ENCODE measurements at places on chromosomes 7 and 10.

GRCh38 chr10:127600479-127600878 lies 51.4 kb downstream of the NPS start:
- DNase-seq, result no peak

- DNase-seq, result no peak
Observed at GRCh38 chr7:24879291-24879690, 100.7 kb downstream of the OSBPL3 start.

DNA sequence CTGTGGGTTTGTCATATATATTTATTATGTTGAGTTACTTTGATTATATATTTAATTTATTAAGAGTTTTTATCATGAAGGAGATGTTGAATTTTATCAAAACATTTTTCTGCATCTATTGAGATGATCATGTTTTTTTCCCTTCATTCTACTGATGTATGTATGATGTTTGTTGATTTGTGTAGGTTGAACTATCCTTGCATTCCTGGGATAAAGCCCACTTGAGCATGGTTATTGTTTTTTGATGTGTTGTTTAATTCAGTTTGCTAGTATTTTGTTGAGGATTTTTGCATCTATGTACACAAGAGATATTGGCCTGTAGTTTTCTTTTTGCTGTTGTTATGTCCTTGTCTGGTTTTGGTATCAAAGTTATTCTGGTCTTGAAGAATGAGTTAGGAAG lies 31.1 kb downstream of the SCART1 start:
- DNase-seq, result no peak

- no peak for DNase-seq
Observed at GRCh38 chr10:26423722-26424121, 14.4 kb upstream of the APBB1IP start.

GRCh38 chr10:76139431-76139830 lies 708.0 kb downstream of the LRMDA start:
- DNase-seq, result no peak

DNA sequence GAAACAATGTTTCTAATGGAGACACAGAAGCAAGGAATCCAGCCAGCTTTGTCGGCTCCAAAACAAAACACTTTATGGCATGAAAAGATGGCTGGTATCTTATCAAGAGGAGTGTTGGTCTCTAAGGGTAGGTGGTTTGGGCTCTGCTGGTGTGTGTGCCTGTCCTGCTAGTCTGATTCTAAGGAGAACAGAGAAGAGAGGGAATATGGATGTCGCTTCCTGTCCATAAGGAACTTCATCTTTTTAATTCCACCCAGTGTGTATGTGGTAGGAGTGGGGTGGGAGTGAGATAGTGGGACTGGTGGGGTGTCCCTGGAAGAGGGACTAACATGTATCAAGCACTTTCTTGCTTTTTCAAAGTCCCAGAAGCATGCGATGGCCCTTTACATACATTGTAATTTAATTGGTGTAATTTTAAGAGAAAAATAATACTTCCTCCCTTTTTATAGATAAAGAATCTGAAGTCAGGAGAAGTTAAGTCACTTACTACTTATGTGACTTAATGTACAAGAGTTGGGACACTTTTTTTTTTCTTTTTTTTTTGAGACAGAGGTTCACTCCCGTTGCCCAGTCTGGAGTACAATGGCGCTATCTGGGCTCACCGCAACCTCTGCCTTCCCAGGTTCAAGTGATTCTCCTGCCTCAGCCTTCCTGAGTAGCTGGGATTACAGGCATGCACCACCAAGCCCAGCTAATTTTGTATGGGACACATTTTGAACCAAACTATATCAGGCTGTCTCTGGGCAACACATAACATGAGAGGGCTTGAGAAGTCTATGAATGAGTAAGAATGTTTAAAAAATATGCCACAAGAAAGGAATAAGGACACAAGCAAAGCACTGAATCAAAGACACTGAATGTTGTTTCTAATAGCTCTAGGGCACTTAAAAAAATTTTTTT lies 18.8 kb downstream of the NT5C3A start:
- no peak for DNase-seq

GRCh38 chr7:19114551-19114855 lies 2.9 kb downstream of the TWIST1 start:
- no peak for DNase-seq

DNA sequence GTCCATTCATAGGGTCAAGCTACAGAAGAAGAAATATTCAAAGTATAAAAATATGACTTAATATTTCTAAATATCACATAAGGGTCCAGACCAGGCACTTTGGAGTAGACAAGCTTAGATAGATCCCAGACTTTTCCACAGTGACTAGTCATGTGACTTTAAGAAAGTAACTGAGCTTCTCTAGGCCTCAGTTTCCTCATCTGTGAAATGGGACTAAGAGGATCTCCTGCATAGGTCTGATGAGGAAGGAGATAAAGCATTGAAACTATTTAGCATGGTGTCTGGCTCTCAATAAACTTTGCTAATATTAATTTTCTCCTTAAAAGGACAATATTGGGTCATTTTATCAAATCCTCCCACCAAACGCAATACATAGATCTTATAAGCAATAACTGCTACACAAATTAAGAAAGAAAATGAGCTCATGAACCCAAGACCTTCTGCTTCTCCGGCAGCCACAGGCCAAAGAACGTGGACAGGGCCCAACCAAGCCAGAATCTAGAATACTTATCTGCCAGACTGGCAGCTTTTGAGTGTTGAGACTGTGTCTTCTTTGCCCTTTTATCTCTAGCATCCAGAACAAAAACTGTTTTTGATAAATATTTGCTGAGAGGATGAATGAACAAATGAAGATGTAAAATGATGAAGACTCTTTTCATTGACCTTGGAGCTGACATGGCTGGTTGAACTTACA lies 1.6 kb upstream of the TARP start:
- no peak for DNase-seq

DNA sequence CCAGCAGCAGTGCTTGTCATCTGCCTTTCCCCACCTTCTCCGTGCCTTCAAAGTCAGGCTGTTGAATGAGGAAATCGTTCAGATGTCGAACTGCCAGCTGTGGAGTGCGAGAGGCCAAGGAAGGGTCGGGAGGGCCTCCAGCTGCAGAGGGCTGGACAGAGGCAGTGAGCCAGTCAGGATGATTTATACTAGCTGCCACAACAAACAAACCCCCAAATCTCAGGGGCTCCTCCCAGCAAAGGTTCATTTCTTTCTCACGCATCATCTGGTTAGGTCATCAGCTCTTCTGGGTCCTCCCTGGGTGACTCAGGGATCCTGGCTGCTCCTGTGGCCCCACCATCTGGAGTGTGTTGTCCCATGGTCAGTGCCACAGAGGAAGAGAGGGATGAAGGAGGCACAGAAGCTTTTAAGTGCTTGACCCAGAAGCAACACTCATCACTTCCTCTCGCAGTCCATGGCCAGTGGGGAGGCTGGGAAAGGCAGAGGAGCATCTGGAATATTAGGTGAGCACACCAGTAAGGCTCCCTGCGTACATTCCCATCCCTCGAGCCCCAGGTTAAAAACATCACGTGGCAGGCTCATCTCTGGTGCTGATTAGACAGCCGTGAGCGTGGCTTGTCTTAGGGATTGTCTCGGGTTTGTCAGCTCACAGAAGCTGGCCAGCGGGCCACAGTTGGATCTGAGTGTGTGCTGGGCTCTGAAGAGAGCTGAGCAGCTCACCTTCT lies 140.7 kb downstream of the RGS10 start:
- DNase-seq, result peak; percentile 99

DNA sequence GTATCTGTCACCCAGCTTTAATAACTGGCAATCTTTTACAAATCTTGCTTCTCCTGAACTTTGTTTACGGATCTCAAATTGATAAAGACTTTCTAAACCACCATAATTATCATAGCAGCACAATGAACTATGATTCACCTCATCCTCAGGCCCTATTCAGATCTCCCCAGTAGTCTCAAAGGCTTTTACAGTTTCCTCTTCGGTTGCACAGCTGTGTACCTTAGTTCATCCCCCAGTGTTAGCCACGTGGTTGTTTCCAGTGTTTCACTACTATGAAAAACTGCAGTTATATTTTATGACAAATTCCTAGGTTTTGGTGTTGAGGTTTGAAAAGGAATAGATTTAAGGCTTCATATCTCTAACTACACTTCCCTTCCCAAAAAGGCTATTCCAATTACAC lies 24.9 kb downstream of the PAXIP1 start:
- DNase-seq, result no peak

DNA sequence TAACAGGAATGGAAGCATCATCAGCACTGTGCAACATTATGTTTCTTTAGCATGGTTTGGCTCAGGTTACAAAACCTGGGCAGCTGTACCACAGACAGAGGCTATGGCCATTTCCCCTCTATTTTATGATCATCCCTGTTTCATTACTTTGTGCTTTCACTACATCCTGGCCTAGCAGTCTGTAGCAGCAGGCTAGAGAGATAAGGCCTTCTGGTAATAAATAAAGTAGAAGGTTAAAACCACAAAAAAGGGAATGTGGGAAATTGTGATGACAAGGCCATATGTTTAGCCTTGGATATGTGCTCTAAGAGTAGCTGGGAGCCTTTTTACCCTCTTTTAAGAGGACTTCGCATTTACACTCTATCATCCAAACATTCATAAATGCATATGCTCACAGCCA lies 266.2 kb upstream of the PHF14 start:
- DNase-seq, result no peak

GRCh38 chr7:109059089-109059488 lies 489.4 kb downstream of the DNAJB9 start:
- DNase-seq, result no peak

DNA sequence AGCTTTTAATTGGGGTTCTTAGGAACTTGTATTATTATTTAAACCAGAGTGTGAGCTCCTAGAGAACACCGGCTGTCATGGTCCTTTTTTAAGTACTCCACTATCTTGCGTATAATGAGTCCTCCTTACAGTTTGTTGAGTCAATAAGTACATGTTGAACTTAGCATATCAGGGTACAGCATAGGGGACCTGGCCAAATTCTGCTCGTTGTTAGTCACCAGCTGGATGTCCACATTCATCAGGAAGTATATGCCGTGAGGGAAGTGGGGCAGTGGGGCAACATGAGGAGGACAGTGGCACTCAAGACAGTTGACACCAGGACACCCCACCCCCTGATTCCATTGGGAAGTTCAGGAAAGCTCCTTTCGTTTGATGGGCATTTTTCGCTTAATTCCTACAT lies 16.6 kb downstream of the RPP30 start:
- DNase-seq, result no peak

DNA sequence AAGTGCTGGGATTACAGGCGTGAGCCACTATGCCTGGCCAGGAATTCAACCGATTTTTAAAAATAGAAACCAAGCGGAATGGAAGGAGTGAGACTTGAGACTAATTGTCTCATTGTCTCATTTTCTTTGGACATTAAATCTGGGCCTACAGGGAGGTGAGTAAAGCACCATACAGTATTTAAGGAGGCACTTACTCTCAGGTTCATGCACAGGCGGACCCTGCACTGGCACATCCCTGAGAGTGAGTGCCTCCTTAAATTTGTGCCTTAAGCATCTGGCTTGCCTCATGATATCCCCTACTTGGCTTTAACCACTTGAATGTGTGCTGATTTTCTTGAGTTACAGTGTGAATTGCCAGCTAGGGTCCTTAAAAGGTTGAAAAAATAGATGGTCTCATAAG lies 10.6 kb downstream of the UBE3C start:
- no peak for DNase-seq

GRCh38 chr10:95287281-95287680 lies 3.5 kb downstream of the PDLIM1 start:
- peak; percentile 47 for DNase-seq

GRCh38 chr7:155283565-155284194 lies 14.0 kb upstream of the INSIG1 start:
- no peak for DNase-seq

DNA sequence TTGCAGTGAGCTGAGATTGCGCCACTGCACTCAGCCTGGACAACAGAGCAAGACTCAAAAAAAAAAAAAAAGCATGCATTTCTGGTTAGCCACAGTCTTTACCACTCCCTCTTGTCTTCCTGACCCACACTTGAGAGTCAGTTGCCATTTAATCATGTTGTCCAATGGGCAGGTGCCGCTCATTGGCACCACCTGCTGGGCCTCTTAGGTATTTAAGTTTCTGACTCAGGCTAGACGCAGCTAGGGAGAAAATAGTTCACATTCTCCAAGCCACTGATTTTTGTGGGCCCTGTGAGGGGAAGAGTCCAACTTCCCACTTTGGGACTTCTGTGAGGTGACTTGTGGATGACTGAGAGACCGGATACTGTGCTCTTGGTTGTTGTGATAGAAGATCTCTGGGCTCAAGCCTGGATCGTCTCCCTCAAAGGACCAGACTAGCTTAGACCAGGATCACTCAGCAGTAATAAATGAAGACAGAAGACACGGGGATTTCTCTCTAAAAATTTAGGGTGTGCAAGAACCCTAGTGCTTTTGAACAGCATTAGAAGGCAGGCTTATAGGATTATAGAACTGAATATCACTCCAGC lies 26.8 kb upstream of the SORCS3 start:
- no peak for DNase-seq

DNA sequence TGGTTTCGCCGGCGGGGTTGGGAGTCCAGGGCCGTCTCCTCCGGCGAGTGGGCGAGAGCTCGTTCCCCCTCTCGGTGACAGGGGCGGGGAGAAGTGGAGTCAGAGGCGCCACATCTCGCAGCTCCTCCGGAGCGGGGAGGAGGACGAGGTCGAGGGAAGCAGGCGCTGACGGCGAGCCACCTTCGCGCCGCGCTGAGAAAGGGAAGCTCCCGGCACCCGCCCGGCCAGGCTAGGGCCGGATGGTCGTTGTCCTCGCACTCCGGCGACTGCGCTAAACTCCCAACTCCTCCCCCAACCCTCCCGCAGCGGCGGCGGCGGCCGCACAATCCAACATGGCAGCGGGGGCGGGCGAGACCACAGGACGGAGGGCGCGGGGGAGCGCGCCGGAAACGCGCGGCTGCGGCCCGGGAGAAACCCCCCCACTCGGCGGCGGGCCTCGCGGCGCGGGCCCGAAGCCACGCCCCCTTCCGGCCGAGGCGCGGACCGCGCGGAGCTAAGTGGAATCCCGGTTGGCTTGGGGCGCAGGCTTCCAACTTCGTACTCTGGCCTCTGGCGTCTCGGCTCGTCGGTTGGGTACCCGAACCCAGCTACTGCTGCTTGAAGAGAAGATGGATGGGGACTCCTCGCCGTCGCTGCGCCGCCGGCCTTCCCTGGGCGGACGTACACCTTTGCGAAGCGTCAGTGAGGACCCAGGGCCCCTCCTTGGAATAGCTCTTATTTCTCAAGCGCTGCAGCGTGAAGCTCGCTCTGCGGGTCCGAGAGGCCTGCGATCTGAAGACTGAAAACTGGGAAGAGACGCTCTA lies at the start of gene WASL:
TSS of gene WASL (minus strand) at position 270 of the 803 bp plus-strand sequence. CDS start at position 1, 269 bp downstream.
- peak; percentile 91 for DNase-seq

DNA sequence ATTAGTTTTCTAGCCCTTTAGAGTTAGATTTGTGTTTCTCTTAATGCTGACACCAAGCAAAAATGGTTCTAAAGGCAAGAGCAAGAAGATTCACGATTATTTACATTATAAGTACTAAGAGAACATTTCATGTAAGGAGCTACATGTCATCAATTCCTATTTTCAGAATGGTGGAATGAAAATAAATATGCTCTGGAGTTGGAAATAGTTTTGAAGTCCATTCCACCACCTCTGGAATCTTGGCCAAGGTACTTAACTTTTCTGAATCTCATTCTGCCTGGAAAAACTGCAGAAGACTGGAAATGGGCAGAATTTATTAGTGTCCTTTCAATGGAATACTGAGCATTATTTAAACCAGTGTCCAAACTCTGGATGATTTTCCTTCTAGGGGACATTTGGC lies 125.1 kb upstream of the RAB11FIP2 start:
- peak; percentile 63 for DNase-seq

GRCh38 chr7:1459512-1459892 lies 232 bp upstream of the MICALL2 start:
- peak; percentile 98 for DNase-seq

GRCh38 chr7:22791204-22792158 lies 31.2 kb downstream of the TOMM7 start:
- DNase-seq, result peak; percentile 60

Measured in AG10803 (cell line).